ENCODE measurements at places on chromosomes 2 and 18. TPM values are rescaled to one million over a fixed set of nuclear protein-coding genes. Genes with fewer than 3 reads are reported as not detected.

Gene INPP5D
- 28.8 TPM for total RNA-seq

Gene FABP1
- 6.9 TPM for total RNA-seq

Gene SIX3
- not detected for total RNA-seq

Gene ARHGAP25
- 15.6 TPM for total RNA-seq

Gene IL18RAP
- total RNA-seq: 13.8 TPM

DNA sequence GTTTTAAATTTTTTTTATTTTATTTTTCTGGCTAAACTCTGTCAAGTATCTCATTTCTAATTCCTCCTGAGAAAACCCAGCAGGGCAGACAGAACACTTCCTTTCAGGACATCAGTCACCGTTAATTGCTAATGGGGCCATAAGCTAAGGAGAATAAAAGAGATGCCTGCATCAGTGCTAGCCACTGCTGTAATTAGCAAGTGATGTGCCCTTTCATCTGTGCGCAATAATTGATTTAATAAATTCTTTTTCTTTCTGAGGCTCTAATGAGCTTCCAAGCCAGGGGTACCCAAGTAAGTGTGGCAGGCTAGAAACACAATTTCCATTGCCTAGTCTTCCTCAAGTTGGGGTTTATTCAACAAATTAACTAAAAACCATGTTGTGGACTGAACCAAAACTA is 65.5 kb downstream of the SLC9A4 start:
- DNase-seq: no peak

GRCh38 chr18:9405130-9405529 is 70.2 kb upstream of the RALBP1 start:
- DNase-seq: peak; percentile 88

- no peak for DNase-seq
These were observed 584.5 kb upstream of the LRRTM1 start for GRCh38 chr2:80889009-80889408.

- DNase-seq: no peak
These were observed 5.2 kb downstream of the PRLH start for GRCh38 chr2:237571551-237571950.

- DNase-seq: no peak
These were observed 128.1 kb upstream of the RBMS1 start for GRCh38 chr2:160621748-160622147.

GRCh38 chr2:111618226-111618977 is 265.6 kb downstream of the ANAPC1 start:
- no peak for DNase-seq

DNA sequence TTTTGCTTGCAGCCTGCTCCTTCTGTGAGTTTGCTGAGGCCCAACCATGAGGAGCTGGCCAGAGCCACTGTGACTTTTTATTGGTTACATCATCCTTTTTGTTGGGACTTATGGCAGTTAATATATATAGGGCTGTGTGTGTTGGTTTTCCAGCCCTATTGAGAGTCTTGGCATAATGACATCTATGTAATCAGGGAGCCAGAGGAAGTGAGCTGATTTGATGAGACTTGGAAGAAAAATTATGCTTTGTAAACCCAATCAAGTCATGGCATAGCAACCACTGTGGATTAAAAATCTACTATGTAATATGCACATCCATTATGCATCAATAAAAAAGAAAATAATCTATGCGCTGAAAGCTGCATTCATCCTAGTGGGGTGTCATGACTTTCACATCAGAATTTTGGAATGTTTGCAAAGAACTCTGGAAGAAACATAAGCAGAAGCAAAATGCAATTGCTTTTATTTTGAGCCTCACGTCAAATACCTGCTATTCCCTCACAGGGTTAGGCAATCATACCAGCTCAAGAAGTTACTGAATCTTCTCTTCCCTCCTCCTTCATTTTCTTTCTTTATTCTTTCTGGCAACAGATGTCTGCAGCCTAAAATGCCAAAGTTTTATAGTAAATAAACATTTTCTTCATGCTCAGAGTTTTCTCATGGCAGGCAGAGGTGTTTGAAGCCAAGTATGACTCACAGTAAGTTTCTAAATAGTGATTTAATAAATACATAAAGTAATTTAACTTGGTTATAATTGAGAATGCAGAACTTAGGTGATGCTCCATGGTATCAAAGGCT is 308.5 kb downstream of the KCNS3 start:
- no peak for DNase-seq

DNA sequence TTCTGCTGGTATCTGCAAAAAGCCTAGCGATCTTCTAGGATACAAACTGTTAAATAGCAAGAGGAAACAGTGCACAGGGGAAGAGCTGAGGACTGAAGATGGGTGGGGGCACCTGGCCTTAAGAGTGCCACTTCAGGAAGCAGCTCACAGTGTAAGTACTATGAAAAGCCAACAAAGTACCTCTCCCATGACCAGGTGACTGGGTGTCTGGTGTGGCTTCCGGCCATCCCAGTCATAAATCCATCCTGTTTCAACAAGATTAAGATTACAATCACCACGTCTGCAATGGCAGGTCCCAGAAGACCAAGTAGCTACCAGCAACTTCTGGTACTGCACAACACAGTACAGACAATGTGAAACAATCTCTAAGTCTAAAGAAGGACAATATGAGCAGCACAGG is 15.9 kb downstream of the ERFE start:
- DNase-seq: no peak

DNA sequence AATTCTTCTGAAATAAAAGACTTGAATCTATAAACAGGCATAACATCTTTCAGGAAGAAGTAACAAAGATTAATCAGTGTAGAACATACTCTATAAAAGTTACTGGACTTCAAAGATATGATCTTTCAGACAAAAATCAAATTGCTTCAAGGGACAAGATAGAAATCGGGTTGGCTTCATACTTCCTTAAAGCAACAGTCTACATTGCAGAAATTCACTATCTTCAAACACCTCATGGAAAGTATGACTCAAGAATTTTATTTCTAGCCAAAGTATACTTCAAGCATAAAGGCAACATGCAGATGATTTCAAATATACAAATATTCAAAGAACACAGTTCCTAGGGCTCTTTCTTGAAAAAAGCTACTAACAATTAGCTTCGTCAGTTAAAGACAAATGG is 240.7 kb downstream of the SRBD1 start:
- no peak for DNase-seq

GRCh38 chr2:156459720-156460119 is 23.5 kb downstream of the GPD2 start:
- DNase-seq: no peak

DNA sequence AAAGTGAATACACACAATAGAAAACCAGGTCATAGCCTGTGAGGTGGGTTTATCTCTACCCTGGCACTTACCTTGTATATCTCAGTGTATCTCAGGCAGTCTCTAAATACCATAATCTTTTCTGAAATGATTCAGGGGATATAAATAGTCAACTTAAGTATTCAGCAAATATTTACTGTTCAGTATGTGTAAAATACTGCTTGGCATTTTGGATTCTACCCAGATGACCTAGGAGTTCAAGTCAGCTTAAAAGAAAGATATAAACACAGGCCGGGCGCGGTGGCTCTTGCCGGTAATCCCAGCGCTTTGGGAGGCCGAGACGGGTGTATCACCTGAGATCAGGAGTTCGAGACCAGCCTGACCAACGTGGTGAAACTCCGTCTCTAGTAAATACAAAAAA is 23.8 kb downstream of the GRHL1 start:
- DNase-seq: no peak

DNA sequence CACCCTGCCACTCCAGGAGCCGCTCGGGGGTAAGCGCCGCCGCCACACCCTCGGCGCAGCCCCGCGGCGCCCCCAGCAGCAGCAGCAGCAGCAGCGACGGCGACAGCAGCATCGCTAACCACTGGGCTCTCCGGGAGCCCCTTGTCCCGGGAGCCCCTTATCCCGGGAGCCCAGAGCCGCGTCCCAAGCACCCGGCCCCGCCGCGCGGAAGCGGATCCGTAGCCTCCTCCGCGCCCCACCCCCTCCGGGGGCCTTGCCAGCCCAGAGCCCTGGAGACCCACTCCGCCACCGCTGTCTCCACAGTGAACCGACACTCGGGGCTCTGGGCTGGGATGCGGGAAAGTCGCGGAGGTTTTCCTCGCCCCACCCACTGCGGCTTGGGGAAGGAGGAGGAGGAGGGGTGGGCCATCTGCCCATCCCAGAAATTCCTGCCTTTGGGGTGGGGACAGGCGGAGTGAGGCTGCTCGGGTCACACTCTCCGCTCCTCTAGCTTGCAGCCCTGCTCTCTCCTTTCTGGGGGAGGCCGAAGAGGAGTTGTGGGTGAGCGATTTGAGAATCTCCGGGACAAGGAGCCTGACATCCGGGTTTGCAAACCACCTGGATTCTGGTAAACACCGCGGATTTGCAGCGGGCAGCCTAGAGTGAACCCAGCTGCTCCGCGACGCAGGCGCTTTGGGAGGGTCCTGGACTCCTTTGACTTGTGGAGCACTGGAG is at the start of gene PLA2R1:
Gene PLA2R1 (minus strand): TSS at position 324 of the 714 bp plus-strand sequence. CDS start 212 bp downstream, at position 112.
- DNase-seq: no peak

DNA sequence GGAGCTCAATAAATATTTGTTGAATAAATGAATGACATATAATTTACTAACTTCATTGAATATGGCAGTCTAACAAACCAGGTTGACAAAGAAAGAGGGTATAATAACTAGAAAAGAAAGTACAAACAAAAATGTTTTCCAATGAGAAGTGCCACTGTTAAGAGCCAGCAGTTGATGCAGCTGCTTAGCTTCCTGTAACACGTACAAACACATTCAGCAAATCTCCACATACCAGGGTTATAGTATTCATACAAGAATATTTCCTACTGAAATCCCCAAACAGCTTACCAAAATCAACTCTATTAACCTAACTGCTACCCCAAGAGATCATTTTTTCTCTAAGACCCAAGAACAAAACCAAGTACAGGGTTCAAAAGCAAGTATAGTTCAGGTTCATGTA is 77.7 kb downstream of the THADA start:
- no peak for DNase-seq

GRCh38 chr2:238169708-238170251 is 11.0 kb downstream of the ERFE start:
- peak; percentile 75 for DNase-seq

DNA sequence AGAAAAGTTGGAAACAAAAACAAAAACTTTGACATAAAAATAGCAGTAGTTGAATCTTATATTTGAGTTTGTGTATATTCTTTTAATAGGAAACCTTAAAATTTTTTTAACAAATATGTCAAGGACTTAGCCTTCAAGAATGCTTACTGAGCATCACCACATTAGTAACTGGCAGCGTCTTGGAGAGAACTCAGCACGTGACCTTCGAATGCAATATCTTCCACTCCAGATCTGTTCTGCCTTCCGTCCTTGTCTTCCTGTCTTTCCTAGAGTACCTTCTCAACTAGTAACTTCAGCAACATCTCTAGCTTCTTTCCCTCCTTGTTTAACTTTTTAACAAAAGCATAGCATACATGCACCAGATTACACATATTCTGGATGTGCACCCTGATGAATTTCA is 972 bp downstream of the RSAD2 start:
- DNase-seq: no peak

DNA sequence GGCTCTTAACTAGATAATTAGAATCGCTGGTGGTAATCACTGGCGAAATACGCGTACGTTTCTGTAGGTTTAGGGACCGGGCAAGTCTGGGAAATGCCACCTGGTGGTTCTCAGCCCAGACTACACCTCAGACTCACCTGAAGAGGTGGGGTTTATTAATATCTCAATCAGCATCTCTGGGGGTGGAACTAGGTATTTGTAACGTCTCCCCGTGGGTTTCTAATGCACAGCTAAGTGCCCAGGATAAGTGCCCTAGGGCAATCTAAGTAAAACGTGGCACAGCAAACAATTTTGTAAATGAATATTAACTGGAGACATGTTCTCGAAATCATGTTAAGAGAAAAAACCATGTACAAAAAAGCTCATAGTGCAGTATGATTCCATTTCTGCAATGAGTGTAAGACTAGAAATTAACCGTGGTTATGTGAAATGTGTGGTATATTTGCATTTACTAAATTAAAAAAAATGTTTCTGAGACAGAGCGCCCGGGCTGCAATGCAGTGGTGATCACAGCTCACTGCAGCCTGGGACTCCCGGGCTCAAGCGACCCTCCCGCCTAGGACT is 760 bp upstream of the CNOT11 start:
- DNase-seq: no peak

DNA sequence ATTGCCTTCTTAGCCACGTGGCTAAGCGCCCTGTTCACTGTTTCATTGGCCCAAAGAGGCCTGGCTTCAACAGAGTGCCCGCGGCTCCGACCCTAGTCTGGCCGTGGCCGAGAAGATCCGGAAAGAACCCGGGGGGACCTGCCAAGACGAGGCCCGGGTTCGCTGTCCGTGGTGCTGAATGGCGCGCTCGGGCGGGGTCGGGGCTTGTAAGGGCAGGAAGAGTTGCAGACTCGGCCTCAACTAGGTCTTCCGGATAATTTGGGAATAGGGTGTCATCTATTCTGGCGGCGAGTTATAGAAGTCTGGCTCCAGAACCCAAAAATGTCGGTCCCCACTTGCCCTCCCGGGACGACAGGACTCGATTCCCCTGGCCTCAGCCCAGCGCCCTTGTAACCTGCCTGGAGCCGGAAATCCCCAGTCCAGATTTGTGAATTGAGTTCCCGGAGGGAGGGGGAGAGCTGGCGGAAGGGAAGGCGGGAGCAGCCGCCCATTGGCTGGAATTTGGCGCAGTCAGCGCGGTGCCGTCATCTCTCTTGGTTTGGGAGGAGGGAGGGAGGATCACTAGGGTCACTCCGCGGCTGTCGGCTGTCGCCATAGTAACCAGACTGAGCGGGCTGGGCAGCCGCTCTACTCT is 3.5 kb downstream of the CDK5R2 start:
- no peak for DNase-seq

DNA sequence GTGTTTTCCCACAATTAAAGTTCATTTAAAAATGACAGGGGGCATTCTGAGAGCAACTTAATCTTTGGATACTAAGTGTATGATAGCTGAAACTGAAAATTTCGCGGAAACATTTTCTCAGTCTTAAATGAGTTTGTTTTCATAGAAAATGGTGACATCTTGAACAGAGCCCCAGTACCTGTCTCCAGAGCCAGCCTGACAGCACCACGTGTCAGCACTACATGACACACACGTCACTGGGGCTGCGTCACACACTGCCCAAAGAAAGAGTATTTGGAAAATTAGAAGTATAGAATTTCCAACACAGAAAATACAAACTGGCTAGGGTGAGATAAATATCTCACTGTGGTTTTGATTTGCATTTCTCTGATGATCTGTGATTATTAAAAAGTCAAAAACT is 50.8 kb downstream of the CMPK2 start:
- no peak for DNase-seq

GRCh38 chr18:74387383-74387782 is 69.7 kb downstream of the DIPK1C start:
- DNase-seq: no peak

DNA sequence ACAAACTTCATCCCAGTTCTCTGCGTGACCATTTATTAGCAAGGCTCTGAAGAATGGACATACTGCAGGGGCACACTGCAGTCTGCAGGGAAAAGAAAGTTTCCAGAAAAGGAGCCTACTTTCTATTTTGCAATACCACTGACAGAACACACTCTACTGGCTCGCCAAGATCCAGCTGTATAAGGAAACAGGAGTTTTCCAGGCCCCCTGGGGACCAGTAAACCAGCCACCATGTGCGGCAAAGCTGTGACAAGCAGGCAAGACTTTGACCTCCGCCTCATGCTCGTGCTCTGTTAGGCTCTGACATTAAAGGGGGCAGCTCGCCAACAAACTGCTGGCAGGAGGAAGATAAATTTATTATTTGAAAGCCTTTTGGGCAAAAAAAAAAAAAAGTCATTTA is 67.3 kb downstream of the CCBE1 start:
- DNase-seq: no peak

- no peak for DNase-seq
These were observed 89.1 kb upstream of the KLF7 start for GRCh38 chr2:207254591-207255464.
